ENCODE measurements at places on chromosomes 4 and X. TPM values are rescaled to one million over a fixed set of nuclear protein-coding genes. Genes with fewer than 3 reads are reported as not detected.

DNA sequence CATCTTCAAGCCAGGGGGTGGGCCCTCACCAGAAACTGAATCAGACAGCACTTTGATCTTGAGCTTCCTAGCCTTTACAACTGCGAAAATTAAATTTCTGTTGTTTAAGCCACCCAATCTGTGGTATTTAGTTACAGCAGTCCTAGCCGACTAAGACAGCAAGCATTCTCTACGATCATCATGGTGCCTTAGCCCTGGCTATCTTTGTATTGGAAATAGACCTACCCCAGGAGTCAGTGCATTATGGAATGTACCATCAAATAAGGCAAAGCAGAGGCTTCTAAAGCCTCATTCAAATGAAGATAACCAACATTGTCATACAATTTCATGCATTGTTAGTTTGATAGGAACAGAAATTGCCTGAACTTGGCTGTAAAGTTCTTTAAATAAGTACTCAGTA, 75.0 kb downstream of the PARM1 start:
- no peak for DNase-seq

- no peak for DNase-seq
Measured at GRCh38 chr4:8395504-8396296, 44.8 kb downstream of the ACOX3 start.

DNA sequence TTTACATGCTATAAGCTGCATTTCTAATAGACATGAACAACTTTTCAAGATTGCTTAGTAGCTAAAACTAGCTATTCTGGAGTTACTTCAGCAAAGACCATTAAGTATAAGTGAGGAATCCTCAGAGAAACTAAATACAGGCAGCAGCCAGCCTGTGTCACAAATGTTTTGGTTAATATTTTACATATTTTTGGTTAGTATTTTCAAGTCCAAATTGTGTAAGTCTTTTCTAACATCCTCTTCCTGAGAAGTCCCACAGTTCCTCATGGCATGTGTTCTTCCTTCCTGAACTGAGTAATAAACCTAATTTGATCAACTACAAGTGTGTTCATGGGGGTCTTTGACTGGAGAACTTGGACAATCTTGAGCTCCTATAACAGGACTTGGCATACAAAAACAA, 42.4 kb upstream of the MCF2 start:
- DNase-seq: no peak

DNA sequence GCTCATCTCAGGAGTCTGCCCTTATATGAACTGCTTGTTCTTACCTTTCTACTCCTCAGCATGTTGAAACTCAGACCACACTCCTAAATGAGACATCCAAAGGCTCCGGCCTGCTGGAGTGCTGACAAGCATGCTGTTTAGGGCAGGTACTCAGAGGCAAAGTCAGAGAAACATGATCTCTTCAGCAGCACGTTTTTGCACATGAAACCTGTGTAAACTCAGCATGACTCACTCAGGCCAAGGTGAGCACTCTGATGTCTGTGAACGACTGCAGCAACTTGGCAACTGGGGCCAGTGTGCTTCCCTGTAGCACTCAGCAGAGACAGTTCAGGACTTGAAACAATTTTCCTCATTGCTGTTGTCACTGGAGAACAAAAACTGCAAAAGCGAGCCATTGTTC, 109.6 kb downstream of the PACRGL start:
- DNase-seq: no peak

DNA sequence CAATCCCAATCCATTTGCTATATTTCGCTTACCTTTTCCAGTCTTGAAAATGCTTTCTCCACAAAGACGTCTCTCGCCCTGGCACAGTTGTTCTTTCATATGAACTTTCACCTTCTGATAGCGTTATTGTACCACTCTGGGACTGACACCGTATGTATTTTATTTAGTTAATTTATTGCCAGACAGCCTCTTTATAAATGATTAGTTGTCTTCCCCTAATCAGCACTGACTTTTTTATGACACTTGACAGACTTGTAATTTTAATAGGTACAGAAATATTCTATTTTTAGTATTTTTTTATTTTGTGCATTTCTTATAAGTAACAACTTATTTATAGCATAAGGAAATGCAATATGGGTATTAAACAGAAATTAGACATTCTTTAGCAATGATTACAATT, at the start of gene GIMD1:
Gene GIMD1 (minus strand): TSS at position 101 of the 400 bp plus-strand sequence. CDS start 1,343 bp downstream, outside the sequence.
- no peak for DNase-seq

- DNase-seq: no peak
Measured at GRCh38 chrX:129754056-129755024, 15.6 kb downstream of the XPNPEP2 start.

DNA sequence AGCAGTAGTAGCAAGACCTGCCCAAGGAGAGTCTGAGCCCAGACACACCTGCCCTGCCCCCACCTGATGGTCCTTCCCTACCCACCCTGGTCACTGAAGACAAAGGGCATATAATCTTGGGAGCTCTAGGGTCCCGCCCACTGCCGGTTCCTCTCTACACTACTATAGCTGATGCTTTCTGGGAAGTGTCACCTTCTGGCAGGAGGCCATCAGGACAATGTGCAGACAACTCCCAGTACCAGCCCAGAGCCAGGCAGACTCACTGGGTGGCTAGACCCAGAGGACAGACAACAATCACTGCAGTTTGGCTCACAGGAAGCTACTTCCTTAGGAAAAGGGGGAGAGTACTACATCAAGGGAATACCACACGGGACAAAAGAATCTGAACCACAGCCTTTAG, 312.7 kb downstream of the SPRY1 start:
- no peak for DNase-seq

GRCh38 chrX:97026406-97026805, 142.7 kb downstream of the RPA4 start:
- DNase-seq: no peak

GRCh38 chrX:106564986-106565385, 46.8 kb upstream of the RADX start:
- no peak for DNase-seq

GRCh38 chr4:100657187-100657586, 139.4 kb upstream of the EMCN start:
- no peak for DNase-seq

- DNase-seq: no peak
Measured at GRCh38 chrX:86002076-86002896, 45.1 kb downstream of the CHM start.

DNA sequence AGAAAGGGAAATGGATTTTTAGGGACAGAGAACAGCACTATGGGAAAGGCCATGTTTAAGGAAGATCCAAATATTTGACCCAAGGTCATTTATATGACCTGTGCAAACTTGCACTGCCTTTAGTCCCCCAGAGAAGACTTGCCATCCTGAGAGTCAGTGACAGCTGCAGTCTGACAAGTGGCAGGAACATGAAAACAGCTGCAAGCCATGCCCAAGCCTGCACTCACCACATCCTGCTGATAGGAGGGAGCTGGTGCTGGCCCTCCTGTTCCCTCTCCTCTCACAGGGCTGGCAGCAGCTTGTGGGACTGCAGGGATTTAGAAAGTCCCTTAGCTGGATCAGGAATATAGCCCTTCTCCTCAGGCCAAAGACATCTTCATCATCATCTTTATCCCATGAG, 187.7 kb downstream of the RAP1GDS1 start:
- no peak for DNase-seq

- DNase-seq: no peak
Measured at GRCh38 chrX:21779095-21779494, 21.2 kb upstream of the SMPX start.

DNA sequence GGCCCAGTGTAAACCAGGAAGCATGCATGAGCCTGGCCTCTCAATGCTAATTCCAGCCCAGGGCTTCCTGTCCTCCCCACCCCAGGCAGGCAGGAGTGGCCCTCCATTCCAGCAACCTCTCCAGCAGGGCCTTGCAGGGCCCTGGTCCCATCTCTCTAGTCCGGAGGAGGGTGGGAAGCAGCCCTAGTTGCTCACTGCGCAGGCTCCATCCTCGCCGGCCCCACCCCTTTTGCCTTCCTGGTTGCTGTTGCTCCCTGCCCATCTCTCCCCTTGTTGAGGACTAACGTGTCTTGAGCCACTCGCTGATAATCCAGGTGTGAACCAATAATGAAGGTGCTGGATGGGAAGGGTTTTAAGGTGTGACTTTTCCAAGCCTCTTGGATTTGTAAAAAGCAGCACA, 161.2 kb upstream of the BCOR start:
- no peak for DNase-seq

- DNase-seq: no peak
Measured at GRCh38 chr4:139454111-139455045, at the start of gene RAB33B. Gene RAB33B (plus strand): TSS chr4:139454121. CDS start chr4:139454196, 75 bp downstream.

GRCh38 chrX:134362560-134363089, 97.3 kb upstream of the HPRT1 start:
- DNase-seq: no peak

DNA sequence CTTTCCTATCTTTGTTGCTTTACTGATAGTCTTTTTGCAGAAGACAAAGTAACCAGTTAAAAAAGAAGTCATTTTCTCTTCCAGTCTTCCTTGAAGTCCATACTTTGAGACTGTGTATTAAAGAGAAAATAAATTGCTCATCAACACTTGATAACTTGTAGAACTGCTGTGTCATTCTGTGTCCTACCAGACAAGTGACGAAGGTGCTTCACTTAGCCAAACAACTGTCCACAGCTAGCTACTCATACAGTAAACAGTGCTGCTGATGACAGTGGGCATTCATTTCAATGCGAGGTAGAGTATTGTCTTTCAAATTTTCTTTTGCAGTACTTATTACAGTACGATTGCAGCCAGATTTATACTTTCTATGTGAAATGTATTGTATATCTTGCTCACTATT, 11.5 kb downstream of the COL25A1 start:
- no peak for DNase-seq

- no peak for DNase-seq
Measured at GRCh38 chr4:122914292-122914904, 8.0 kb downstream of the NUDT6 start.

DNA sequence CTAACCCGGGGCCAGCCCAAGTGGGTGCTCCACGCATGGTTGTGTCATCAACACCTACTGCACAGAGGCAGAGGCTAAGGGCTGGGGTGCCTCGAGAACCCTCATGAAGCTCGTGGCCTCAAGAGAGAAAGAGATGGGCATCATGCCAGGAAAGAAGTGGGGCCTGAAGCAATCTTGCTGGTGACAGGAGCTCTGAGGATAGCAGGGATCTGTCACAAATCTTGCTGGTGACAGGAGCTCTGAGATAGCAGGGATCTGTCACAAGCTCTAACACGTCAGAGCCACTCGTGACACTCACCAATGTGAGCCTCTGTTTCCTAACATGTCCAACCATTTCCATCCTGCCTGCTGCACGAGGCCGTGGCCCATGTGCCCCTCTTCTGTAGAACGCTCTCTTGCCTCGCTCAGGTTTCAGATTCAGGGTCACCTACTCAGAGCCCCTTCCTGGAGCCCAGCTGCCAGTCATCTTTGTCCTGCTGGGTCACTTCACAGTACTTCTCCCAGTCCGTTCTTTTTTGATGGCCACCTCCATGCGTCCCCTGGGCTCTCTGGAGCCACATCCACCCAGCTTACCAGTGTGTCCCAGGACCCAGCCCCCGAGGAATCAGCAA, 21.1 kb downstream of the PNMA6E start:
- no peak for DNase-seq

DNA sequence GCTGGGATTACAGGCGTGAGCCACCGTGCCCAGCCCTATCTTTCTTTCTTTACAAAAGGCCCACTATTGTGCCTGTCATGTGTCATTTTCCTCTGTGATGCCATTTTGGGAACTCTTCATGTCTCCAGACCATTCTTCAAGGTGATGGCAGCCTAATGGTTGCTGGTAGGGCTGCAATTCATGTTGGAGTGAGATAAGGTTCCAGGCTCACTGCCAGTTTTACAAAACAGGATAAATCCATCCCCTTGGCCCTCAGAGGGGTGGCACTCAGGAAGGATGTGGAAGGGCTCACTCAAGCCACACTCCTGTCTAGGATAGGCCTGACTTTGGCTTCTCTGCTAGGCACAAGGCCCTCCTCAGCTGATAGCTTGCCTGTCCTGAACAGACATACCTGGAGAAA, 3.8 kb downstream of the TCEAL9 start:
- no peak for DNase-seq

GRCh38 chrX:9866633-9867032, 80.4 kb downstream of the SHROOM2 start:
- no peak for DNase-seq

DNA sequence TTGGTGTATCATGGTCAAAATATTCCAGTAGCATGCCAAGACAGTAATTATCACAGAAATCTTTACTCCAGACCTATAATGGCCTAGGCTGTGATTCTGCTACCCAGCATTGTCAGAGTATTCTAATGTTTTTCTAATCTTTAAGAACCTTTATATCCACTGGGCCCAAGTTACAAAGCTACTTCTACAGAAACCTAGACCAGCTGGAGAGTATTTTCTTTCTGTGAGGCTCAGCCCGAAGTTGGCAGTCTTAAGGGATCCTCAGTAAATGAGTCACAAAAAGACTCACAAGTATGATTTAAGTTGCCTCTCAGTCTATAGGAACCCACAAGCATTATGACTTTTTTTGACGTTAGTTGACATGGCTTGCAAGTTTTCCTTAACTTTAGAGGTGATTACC, 638.5 kb upstream of the FAM241A start:
- DNase-seq: no peak

DNA sequence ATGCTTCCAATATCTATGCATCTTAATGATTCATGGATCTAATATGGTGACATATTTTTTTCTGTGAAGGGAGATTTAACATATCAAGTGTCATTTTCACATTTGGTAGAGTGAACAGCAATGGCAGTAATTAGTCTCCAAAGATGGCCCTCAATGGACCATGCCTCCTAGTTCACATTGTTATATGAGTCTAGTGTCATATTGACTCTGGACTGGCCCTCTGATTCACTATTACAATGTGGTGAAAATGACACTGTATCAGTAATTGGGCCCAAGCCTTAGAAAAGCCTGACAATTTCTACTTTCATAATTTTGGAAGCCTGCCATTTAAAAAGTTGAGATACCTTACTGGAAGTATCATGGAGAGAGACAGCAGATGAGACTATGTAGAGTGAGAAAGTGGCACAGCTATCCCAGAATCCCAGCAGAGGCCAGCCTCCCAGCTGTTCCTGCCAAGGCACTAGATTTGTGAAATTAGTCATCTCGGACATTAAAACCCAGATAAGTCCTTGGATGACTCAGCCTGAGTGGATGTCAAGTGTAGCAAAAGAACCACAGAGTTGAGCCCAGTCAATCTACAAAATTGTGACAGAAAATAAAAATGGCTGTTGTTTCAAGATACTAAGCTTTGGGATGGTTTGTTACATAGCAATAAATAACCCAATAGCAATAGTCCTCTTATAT, 68.4 kb downstream of the ARHGEF38 start:
- no peak for DNase-seq

- no peak for DNase-seq
Measured at GRCh38 chr4:42104521-42104920, 47.9 kb downstream of the BEND4 start.

FAM184B gene
- 3.6 TPM for total RNA-seq

GPR78 gene
- total RNA-seq: not detected

PPP1R2C gene
- total RNA-seq: not detected

DCAF12L1 gene
- 0.47 TPM for total RNA-seq

EPGN gene
- not detected for total RNA-seq

GAGE12F gene
- not detected for total RNA-seq

S100G gene
- total RNA-seq: not detected

PSAPL1 gene
- total RNA-seq: not detected

PHEX gene
- total RNA-seq: 1.7 TPM

TLR2 gene
- 1.6 TPM for total RNA-seq

MAGEA12 gene
- not detected for total RNA-seq

RASSF6 gene
- total RNA-seq: 0.31 TPM

SEPSECS gene
- 14.8 TPM for total RNA-seq

PLXNB3 gene
- 0.47 TPM for total RNA-seq

TRO gene
- 76.1 TPM for total RNA-seq
